T-helper 17 cell (primary cell): ENCODE measurements at places on chromosomes 7 and 10.

DNA sequence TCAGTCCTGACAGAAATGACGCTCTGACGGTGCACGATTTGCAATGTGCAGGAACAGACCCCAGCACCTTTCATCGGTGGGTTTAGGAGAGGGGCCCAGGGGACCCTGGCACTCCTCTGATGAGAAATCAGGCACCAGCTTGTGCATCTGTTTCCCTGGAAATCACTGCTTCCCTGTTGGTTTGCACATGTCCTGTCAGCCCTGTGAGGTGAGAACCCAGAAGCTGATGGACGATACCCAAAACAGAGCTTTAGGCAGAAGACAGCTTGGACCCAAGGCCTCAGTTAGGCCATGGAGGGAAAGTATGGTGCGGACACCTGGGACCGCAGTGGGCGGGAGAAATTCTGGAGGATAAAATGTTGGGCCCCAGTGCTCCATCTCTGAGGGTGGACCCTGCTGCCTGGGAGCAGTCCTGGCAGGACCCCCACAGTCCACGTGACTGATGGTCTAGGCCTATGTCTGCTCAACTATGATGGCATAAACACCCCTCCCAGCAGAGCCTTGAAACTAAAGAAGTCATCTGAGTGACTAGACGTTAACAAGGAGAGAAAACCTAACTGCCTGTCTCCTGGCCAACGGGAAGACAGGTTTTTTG, 242.8 kb downstream of the PTPRN2 start:
- no peak for DNase-seq

DNA sequence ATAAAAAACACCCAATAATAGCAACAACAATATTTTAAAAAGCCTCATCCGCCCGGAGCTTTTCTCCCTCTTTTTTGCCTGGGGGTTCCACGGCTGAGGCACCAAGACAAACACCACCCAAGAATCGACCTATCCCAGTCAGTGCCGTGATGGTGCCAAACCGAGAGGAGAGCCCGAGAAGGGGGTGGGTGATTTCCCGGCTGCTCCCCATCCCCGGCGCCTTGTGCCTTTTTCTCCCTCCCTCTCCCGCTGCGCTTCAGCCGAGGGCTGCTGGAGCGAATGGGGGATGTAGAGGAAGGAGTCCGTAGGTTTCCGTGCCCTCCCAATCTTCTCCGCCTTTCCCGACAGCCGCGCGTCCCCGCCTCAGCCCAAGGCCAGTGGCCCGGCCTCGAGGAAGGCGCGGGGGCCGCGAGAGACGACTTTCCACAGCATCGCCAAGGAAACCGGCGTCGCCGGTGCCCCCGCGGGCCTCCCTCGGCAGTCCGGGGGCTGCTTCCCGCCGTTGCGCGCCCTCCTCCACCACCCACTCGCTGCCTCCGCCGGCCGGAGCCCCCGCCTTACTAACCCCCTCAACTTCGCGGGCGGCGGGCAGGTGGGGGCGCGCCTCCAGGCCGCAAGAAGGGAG, 1.3 kb downstream of the EGR2 start:
- no peak for DNase-seq

DNA sequence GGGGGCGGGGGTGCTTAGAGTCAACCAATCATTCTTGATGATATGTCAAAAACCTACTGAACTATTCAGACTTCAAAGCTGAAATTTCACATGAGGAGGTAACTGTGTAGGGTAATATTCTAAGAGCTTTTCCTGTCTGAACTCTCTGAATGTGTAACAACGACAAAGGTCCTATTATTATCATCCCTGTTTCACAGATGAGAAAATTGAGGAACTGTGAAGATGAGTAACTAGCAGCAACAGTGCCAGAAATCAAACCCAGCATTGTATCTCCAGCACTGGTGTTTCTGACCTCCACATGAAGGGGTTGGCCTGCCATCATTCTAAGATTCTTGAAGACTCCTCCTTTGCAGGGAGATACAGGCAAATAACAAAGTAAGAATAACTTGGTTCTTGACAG, 294.7 kb upstream of the AOAH start:
- no peak for DNase-seq

DNA sequence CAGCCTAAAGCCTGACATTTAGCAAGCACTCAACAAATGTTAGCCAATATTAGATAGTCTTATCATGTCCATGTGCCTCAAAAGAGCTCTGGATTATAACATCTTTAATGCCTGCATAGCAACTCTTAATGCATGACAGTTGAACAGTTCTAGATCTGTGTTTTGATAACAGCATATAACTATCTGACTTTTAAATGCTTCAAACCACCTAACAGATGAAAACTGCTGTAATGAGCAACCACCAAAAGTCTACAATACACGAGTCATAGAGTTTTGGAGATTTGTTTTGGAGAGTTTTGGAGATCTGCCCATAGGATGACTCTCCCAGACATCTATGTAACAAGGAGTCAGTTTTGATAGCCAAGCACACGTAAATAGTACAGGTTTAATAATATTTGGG, 227.3 kb downstream of the TWIST1 start:
- DNase-seq: no peak

- no peak for DNase-seq
Measured at GRCh38 chr7:155248366-155248756, 49.3 kb upstream of the INSIG1 start.

- no peak for DNase-seq
Measured at GRCh38 chr7:37901890-37902524, 14.6 kb downstream of the SFRP4 start.

- no peak for DNase-seq
Measured at GRCh38 chr7:55538538-55538937, 33.8 kb downstream of the VOPP1 start.

DNA sequence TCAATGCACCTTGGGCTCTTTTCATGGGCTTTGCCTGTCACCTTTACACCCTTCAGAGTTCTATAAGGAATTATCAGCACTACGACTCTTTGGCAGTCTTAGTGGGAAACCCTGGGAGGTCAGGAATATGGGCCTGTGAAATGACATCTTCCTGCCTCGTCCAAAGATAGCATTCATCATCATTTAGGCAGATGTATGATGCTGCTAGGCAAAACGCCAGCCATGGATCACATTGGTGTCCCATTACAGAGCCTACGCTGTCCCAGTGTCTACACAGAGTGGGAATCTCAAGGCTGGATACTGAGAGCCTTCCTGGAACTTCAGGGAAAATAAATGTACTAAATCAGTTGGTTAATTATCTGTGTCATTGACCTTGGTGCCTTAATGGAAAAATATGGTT, 259.4 kb upstream of the CELF2 start:
- DNase-seq: no peak

DNA sequence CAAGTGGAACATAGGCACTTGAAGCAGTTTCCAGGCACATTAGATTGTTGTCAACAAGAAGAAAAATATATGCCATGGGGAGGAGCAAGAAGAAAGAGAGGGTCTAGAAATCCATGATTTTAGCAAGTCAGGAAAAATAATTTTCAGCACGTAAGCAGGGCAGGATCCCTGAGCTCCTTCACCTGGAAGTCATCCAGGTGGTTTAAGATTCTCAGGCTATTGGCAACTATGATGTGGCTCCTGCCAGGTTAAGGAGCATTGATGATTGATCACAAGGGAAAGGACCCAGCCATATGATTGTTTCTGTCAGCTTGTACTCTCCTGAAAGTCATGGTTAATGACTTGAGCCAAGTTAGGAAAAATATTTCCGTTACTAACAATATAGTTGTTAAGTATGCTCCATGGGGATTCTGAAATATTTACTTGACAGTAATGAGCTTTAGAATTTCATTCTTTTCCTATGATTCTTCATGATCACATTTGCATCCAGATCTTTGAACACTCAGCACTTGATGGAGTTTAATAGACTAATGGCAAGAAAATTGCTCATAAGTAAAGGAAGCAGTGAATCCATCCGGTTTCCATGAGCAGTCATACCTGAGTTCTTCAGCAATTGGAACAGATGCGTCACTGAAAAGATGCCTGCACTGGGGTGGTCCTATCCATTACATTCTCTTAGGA, 209.1 kb downstream of the BICC1 start:
- DNase-seq: no peak

DNA sequence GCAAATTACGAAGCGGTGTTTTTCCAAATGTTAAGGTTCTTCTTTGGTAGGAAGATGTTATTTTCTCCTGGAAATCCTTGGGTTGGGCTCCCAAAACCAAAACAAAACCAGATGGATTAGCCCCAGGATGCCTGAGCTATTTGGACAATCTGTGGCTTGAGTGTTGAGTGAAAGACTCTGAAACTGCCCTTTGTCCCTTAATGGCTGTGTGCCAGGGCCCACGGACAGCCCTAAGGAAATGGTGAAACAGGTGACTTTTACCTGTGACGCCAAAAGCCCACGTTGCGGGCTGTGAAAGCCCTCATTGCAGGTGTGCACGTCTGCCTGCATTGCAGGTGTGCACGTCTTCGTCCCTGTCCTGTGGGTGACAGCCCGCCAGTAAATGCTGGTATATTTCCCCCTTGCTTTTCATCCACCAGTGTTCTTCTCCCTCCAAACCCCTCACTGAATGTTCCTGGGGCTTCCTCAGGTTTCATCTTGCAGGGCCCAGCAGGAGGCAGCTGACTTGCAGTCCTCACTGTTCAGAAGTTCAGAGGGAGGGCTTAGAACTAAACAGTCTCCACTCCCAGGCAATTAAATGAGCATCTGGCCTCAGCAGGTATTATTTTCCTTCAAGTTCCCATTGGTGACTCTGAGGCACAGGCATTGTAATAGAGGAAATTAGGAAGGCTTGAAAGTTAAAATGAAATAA, 10.7 kb downstream of the PFKP start:
- no peak for DNase-seq

- DNase-seq: no peak
Measured at GRCh38 chr7:123154231-123154860, 45.4 kb downstream of the SLC13A1 start.

GRCh38 chr7:266851-267840, 22.8 kb upstream of the FOXL3 start:
- DNase-seq: no peak

GRCh38 chr7:157805713-157806112, 468.9 kb downstream of the DNAJB6 start:
- DNase-seq: no peak

DNA sequence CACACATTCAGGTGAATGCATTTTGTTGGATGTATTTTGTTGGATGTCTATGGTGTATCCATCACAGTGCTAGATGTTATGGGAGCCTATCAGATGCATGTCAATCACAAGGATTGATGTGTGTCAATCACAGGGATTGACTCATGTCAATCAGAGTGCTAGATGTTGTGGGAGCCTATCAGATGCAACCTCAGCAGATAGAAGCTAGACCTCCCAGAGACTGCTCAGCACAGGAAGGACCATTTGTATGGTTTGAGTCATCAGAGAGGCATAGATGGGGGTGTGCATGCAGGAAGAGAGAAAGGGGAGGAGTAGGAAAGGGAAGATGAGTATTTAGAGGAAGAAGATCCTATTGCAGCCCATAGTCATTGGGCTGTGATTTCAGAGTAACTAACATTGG, 48.3 kb upstream of the PITRM1 start:
- DNase-seq: no peak

- no peak for DNase-seq
Measured at GRCh38 chr10:43253461-43254198, 13.2 kb downstream of the RASGEF1A start.

GRCh38 chr7:7969306-7970236, 975 bp downstream of the GLCCI1 start:
- DNase-seq: peak; percentile 29

DNA sequence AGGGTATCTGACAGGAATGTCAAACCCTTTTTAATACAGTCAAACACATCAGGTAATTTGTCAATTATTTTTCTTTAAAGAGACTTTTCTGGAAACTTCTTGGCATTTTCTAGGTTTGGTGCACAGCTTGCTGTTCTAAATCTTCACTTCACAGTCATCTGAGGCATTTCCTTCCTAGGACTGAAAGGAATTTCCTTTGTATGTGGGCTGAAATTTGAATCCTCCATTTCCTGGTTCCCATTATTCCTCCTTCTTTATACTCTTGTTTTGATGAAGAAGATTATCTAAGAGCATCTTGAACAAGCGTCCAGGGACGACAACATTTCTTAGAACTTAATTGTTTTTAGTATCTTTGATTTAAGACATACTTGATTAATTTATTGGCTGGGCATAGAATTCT, 24.9 kb downstream of the CALD1 start:
- DNase-seq: no peak

DNA sequence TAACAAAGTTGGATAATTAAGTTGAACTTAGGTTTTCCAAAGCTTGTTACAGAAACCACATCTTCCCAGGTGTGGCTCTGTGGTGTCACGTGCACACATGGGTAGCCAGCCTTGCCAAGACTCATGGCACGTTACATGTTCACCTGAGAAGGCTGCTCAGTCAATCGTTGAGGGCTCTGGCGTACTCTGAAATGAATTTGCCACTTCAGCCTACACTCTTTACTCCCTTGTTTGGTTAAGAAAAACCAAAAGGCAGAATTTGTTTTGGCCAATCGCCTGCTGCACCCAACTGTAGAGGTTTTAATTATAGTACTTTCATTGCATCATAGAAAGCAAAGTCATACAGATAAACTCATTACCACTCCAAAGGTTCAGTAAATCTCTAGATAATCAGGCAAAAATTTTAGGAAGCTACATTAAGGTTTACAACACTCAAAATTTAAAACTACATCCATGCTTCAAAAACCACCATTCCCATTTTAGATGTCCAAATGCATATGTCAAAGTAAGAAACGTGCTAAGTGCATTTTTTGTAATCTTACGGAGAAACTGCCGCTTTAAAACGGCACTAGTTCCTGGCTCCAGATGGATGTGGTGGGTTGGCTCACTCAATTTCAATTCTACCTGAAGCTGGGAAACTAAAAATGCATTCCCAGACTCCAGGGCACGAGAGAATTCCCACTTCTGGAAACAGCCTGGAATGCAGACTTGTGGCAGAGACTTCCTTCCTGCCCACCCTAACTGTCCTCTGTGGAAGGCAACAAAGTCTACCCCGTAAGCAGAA, 88.4 kb downstream of the DIP2C start:
- DNase-seq: no peak

DNA sequence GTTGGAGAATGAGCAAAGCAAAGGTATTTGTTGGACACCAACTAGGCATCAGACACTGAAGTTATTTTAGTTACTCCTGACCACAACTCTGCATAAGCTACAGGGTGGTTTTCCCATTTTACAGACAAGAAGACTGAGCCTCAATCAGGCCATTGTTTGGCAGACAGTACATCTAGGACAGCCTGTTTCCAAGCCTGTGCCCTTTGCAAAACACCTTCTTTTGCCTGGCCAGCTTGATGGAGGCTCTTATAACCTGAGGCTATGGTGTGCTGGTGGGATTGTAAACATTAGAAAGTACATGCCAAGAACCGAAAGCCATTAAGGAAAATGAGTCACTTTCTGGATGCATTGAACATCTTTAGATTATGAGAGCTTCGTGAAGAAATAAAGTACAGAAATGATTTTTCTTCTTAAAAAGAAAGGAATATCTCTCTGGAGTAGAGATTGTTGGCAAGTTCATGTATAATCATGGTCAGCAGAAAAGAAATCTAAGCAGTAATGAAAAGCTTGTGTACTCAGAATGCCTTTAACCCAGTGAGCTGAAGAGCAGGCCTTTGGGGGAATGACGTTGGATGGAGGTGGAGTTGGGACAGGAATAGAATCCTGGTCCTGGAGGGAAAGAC, 140.6 kb downstream of the KIAA1217 start:
- DNase-seq: no peak
